Stimulated activated naive CD4-positive, alpha-beta T cell treated with Interleukin-2 at 50 U/mL for 16 hours (primary cell): ENCODE measurements at places on chromosomes 12 and 14.

DNA sequence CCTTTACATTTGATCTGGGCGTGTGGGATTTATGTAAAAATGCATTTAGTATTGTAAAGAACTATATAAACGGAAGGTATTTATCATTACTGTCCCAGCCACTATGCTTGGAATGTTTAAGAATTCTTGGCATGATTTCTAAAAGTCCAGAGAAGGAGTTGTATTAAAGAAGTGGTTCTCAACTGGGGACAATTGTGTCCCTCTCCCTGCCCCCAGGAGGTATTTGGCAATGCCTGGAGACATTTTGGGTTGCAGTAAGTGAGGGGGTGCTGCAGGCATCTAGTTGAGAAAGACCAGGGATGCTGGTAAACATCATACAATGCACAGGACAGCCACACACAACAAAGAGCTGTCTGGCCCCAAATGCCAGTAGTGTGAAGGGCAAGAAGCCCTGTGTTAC is 7.2 kb downstream of the SLC38A1 start:
- DNase-seq, result no peak

GRCh38 chr12:97061171-97061570 is 154.1 kb downstream of the NEDD1 start:
- no peak for DNase-seq

DNA sequence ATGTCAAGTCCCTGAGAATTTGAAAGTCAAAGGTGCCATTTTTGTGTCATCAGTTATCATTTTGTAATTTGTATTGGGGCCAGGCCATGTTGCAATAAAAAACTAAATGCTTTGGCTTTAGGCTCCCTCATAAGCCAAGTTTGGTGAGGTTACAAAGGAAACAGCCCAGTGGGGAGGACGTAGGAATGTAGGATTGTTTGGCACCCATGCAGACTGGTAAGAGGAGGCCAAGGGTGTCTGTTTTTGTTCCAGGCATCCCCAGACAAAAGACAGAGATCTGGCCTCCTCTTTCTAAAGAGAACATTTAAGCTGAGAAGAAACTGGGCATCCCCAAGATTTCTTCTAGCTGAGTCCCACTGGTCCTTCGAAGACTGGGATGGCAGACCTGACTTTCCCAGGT is 111.7 kb downstream of the SUDS3 start:
- DNase-seq, result no peak

DNA sequence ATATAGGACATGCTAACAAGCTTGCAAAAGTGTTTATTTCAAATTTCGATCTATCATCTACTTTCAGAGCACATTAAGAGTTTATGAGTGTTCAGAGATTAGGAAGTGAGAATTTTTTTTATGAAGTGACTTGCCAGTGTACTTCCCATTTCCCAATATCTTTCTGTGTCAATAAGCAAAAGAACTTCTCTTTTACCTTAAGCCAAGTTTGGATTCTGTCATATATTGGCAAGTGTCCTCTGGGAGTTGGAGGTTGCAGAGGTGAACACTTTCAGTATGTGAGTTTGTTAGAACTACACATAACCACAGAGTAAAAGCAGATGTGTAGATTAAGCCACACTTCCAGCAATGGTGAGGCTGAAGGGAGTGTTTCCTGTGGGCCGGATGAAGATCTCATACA is 16.6 kb upstream of the KLRF1 start:
- no peak for DNase-seq

DNA sequence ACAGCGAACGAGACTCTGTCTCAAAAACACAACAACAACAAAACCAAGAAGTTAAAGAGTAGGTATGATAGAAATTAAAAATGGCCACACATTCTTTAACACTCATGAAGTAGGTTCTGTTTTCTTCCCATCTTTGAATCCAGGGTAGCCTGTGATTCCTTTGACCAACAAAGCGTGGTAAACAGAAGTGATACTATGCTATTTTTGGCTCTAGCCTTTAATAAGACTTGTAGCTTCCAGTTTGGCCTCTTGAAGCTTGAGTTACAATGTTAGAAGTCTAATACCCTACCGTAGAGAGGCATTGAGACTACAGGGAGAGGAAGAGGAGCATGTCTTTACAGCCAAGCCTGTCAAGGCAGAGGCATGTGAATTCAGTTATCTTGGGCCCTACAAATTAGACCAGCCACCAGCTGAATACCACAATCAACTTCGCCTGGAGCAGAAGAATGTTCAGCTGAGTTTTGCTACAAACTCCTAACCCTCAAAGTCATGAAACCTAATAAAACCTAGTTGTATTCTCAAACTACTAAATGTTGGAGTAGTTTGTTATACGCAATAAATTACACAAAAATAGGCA is 4.9 kb upstream of the NEMF start:
- DNase-seq, result no peak

DNA sequence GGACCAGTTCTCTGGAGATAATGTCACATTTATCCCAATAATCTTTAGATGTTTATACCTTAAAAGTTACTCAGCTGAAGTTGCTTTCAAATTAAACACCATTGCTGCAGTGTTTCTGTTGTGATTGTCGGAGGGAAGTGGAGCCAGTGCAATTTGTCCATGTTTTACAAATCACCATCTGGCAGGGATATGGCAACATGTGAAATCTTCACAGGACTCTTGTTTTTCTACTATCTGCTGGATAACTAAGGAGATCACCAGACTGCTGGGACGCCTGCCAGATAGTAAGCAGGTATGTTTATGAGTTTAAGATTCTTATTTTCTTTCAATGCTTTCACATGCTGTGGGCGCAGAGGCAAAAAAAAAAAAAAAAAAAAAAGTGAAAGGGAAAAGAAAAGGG is 100.3 kb upstream of the SOX5 start:
- no peak for DNase-seq

- no peak for DNase-seq
Measured at GRCh38 chr14:64245491-64245890, 48.7 kb downstream of the ESR2 start.

DNA sequence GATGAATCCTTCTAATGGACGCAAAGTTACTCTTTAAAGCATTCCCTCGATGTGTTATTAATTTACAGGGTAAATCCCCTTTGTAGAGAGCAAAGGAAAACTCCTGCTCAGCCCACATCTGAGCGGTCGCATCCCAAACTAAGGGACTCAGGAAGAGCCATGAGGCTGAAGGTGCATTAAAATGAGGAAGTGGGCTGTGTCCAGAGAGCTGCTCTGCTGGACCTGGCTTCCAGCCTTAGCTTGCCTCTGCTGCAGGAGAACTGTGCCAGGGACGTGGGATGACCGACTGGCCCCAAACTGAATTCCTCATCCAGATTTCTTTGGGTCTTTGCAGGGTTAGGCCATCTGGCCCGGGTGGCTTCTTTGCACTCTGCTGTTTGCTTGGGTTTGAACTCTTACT is 88.3 kb downstream of the FBXW8 start:
- no peak for DNase-seq

GRCh38 chr14:62307844-62308243 is 545.6 kb downstream of the SNAPC1 start:
- DNase-seq, result no peak

GRCh38 chr12:52907092-52907810 is 2.4 kb upstream of the KRT8 start:
- DNase-seq, result no peak

DNA sequence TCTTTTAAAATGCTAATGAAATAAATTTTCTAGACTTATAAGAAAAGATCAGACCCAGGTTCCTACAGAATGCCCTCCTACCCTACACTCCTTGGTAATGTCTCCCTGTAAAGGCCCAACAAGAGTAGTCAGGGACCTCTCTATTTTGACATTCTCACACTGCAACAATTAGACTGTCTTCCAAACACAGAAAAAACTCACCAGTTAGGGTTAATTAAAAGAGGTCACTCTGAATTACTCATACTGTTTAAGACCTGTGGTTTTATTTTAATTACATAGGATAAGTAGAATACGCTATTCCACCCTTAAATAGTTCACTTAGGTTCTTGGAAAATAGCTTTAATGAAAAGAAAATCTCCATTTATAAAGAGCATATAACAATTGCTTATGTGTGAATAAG is 142.4 kb downstream of the ITPR2 start:
- DNase-seq, result no peak
